ENCODE measurements at places on chromosomes 5 and 9.

GRCh38 chr5:174204535-174205313 lies 159.2 kb downstream of the NSG2 start:
- peak; percentile 85 for DNase-seq

DNA sequence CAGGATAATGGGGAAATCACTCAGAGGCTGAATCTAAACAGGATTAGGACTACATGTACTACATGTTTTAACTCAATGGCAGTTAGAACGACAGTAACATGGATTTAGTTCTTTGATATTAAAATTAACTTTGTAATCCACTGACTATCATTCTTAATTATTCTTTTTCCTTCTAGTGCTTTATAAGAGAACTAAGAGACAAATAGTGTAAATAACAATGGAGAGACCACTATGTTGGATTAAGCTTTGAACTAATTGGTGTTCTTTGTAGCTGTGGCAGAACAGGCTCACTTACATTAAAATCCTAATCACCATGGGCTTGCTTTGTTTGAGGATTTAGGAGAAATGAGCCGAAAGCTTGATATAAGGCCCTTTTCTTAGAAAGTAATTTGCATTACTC lies 18.8 kb downstream of the NMRK1 start:
- no peak for DNase-seq

- DNase-seq = no peak
Measured at GRCh38 chr5:142506756-142507155, 179.1 kb downstream of the FGF1 start.

GRCh38 chr9:87595610-87596009 lies 97.9 kb downstream of the DAPK1 start:
- peak; percentile 48 for DNase-seq

GRCh38 chr9:136774416-136775045 lies 10.2 kb upstream of the LCN15 start:
- no peak for DNase-seq
